Naive thymus-derived CD8-positive, alpha-beta T cell (primary cell): ENCODE measurements at places on chromosomes 1 and 21. TPM values are rescaled to one million over a fixed set of nuclear protein-coding genes. Genes with fewer than 3 reads are reported as not detected.

The C1orf226 gene
- total RNA-seq, result not detected

DNA sequence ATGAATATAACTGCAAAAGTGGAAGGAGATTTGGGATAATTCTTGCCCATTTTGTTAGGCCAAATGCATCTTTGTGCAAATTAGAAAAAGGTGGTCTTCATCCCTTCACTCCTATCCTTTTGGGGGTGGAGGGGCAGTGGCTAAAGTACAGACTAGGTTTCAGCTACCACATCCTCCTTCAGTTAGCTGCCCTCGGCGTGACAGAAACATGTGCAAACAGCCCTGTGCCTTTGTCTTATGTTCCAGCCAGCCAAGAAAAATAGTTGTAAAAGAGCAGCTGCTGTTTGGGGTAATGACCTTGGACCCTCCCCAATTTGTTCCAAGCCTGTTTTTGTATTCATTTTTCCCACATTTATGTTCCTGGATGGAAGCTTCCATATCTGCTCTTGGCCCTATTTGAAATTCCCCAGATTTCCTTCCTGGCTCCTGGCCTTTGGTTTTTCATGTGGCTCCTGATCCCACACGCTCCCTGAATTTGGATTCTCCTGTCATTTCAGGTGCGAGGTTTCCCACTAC, 8.3 kb upstream of the LGALS8 start:
- no peak for DNase-seq
- no peaks in the 10 kb centered on the region for H3K36me3 ChIP-seq
- H3K4me3 ChIP-seq, result no peak overlapping the region
- no peak overlapping the region for H3K27ac ChIP-seq
- H3K27me3 ChIP-seq, result no peaks in the 10 kb centered on the region

- H3K27me3 ChIP-seq, result no peaks in the 10 kb centered on the region
- peaks cover 10% of the 10 kb centered on the region for H3K36me3 ChIP-seq
- H3K4me1 ChIP-seq, result no peaks in the 10 kb centered on the region
- H3K4me3 ChIP-seq, result no peak overlapping the region
- DNase-seq, result no peak
These were observed 17.8 kb downstream of the HLCS start for GRCh38 chr21:36948686-36949085.

DNA sequence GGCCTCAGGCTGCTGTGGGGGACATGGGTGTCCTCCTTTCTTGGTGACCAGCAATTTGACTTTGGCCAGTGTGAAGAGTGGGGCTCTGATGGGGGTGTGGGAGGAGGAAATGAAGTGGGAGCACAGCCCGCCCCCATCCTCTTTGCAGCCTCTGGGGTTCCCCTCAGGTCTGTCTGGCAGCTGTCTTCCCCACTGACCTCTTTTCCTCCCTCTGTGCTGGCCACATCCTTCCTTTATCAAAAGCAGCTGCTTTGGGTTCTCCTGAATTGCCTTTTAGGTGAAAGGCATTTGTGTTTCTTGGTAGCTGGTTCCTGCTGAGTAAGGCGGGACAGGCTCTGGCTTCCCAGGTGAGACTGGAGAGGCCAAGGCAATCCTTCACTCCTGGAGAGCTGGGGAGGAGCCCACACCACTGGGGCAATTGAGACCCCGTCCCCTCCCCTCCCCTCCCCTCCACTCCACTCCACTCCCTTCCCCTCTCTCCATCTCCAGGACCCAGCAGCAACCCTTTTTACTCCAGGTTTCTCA, 24.9 kb downstream of the PCAT6 start:
- peak; percentile 12 for DNase-seq
- H3K4me1 ChIP-seq, result peaks cover 31% of the 10 kb centered on the region
- no peak overlapping the region for H3K4me3 ChIP-seq
- no peak overlapping the region for H3K27ac ChIP-seq
- no peaks in the 10 kb centered on the region for H3K36me3 ChIP-seq
- H3K27me3 ChIP-seq, result no peaks in the 10 kb centered on the region

DNA sequence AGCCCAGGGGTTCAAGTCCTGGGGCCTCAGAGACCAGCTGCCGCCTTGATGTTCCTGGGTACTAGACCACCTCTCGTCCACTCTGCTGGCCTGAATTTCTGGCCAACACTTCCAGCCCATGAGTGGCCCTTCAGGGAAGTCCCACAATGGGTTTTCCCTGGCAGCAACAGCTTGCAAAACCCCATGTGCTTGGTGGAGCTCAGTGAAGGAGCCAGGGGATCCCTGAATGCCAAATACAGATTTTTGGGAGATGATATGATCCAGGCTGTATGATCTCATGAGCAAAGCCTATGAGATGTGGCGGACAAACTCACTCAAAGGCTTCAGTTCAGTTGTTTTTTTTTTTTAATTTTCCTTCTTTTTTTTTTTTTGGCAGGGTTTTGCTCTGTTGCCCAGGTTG, 9.6 kb upstream of the RASSF5 start:
- peaks cover 9% of the 10 kb centered on the region for H3K4me1 ChIP-seq
- H3K4me3 ChIP-seq, result no peak overlapping the region
- no peak overlapping the region for H3K27ac ChIP-seq
- no peak for DNase-seq
- no peaks in the 10 kb centered on the region for H3K27me3 ChIP-seq

- peaks cover 2% of the 10 kb centered on the region for H3K27me3 ChIP-seq
- H3K27ac ChIP-seq, result no peak overlapping the region
- peaks cover 14% of the 10 kb centered on the region for H3K4me1 ChIP-seq
- no peaks in the 10 kb centered on the region for H3K36me3 ChIP-seq
- DNase-seq, result no peak
These were observed 5.4 kb downstream of the JUN start for GRCh38 chr1:58778385-58779000.

DNA sequence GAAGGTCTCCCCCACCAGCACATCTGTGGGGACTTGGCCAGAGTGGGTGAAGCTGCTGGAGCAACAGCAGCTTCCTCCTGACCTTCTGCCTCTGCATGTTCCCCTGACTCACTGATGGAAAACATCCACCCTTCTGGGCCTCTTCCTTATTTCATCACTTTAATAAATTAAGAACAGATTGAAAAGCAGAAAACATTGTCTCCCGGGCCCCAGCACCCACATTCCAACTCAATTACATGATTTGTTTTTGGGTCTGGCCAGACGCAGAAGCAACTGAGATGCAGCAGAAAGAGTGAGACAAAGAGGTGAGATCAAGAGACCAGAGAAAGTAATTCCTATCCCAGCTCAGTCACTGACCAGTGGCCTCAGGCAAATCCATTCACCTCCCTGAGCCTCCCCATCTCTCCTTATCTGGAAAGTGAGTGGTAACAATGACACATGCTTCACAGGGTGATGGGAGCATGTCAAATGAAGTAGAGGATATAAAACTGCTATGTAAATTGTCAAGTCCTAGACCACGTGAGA, 157.1 kb downstream of the ELAVL4 start:
- no peaks in the 10 kb centered on the region for H3K36me3 ChIP-seq
- peaks cover 2% of the 10 kb centered on the region for H3K27me3 ChIP-seq
- H3K4me1 ChIP-seq, result no peaks in the 10 kb centered on the region
- H3K4me3 ChIP-seq, result no peak overlapping the region
- H3K27ac ChIP-seq, result no peak overlapping the region

DNA sequence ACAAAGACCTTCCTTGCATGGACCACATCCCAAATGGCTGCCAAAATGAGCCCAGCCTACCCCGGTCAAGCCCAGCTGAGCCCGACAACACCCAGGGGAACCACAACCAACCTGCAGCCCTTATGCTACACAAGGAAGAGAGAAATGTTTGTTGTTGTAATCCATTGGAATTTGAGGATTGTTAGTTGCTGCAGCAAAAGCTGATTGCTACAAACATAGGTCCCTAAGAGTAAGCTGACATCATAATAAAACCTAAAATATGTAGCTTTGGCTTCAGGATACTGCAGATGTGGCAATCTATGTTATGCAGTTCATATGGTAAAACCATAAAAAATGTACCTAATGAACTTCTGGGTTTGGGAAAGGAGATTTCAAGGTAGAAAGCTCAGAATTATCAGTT, 65.5 kb upstream of the DNAH14 start:
- H3K27ac ChIP-seq, result no peak overlapping the region
- H3K4me3 ChIP-seq, result no peak overlapping the region
- no peaks in the 10 kb centered on the region for H3K4me1 ChIP-seq
- H3K36me3 ChIP-seq, result no peaks in the 10 kb centered on the region
- DNase-seq, result no peak

DNA sequence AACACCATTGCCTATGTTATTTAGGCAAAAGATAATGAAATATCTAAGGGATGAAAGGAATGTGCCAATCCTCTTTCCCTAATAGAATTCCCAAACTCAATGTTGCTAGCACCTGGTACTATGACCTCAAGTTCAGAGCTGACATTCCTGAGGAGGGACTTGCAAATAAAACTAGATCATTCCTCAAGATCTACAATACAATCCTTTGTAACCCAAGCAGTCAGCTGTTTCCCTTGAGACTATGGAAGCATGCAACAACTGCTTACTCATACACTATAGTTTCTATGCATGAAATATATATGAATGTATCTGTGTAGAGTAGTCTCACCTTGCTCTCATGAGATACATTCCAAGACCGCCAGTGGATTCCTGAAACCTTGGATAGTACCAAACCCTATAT, 65.0 kb downstream of the ABL2 start:
- no peak for DNase-seq
- H3K36me3 ChIP-seq, result peaks cover 7% of the 10 kb centered on the region
- H3K4me3 ChIP-seq, result no peak overlapping the region
